ENCODE measurements at places on chromosomes 5 and 9.

DNA sequence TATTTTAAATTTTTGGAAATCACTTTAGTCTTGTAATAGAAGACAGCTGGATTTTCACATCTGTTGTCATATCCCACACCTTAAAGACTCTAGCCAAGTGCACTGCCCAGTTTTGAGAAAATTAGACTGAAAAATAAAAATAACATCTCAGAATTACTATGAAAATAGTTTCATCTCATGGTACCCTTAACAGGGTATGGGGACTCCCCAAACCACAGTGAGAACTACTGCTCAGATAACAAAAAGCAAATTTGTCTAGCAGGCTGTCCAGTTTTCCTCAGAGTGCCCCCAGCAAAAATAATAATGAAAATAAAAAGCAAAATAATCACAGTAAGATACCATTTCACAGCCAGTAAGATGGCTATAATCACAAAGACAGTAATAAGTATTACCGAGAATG is 6.5 kb downstream of the UBQLN1 start:
- no peak for DNase-seq

DNA sequence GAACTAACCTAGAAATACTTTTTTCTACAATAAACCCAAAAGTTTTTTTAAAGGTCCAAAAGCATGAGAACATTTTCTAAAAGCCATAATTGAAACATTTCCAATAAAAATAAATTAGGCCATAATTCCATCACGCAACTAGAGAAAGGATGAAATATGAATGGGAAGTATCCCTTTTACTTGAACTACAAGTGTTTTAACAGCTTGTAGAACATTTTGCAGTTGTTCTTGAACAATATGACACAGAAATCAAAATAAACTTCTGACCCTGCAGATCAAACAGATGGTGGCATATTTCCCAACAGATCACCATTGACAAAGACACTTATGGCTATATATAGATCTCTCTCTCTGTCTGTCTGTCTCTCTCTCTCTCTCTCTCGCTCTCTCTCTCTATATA is 624.4 kb downstream of the PSAT1 start:
- no peak for DNase-seq

GRCh38 chr9:122806661-122807060 is 6.7 kb downstream of the OR1K1 start:
- no peak for DNase-seq

DNA sequence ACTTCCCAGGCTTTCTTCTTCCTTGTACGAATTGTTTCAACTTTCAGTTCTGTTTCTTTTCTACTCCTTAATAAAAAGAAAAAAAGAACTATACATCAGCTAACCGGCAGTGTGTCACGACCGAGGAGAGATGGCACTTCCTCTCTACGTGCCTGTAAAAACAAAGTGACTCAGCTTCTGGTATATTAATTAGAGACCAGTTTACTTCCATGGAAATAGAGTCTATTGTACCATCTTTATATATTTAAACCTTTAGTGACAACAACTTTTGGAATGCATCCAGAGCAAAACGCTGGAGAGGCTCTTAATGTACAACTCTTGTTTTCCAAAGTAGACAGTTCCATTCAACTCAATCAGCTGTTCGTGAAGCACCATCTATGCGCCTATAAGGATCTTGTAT is 94.5 kb upstream of the LIFR start:
- no peak for DNase-seq

Data from NCI-H2107 (cell line).